SK-N-DZ (cell line): ENCODE measurements at places on chromosomes 11 and 22.

DNA sequence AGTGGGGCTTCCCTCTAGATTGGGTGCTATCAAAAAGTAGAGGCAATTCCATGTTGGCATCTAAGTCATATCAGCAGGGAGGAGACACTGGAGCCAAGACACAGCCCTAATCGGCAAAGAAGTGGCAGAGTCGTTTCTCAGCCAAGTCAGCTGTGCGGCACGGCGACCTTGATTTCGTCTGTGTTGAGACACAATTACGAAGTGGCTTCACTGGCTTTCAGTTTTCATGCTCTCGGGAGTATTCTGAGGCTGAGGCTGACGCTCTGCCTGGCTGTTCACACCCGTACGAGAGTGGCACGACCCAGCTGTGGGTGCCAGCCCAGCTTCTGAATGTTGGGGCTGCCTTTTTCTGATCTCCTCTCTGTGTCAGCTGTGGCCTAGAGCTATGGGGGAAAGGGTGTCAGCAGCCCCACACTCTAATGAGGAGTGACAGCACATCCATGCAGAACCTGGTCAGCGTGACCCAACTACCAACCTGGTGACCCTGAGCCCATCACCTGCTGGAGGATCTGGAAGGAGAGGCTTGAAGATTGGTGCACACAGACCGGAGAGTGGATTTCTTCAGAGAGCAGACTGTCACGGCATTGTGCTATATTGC, 105.7 kb upstream of the TMEM45B start:
- DNase-seq: no peak

GRCh38 chr11:44860346-44860745, 90.3 kb downstream of the TP53I11 start:
- DNase-seq: no peak

DNA sequence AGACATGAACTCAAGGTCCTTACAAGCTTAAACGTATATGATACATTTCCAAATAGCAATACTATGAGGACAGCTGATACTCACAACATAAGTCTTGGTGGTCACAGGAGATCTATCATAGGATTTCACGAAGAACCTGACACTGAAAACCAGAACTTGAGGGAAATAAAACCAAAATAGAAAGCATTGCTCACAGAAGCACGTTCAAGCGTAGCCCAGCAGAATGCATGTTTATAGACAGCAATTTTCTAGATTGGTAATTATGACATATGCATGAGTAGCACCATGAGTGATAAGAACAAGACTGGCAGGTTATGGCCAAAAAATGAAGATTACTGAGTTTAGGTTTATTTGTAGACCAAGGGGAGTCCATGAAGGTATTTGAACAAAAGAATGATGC, 243.5 kb downstream of the ETS1 start:
- DNase-seq: no peak

GRCh38 chr11:121405646-121406045, 46.5 kb upstream of the SORL1 start:
- DNase-seq: no peak

DNA sequence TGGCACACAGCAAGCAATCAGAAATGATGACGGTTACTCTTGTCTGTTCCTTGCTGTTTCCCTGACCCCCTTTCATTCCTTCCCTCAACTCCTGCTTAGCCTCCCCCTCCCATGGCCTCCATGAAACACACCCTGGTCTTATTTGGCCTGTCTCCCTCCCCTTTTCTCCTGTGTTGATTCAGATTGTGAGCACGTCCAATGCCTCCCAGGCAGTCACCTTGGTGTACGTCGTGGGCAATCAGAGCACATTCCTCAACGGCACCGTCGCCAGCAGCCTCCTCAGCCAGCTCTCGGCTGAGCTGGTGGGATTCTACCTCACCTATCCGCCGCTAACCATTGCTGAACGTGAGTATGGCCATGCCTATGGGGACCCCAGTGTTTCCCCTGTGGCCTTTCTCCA, 141.1 kb downstream of the C11orf91 start:
- no peak for DNase-seq

DNA sequence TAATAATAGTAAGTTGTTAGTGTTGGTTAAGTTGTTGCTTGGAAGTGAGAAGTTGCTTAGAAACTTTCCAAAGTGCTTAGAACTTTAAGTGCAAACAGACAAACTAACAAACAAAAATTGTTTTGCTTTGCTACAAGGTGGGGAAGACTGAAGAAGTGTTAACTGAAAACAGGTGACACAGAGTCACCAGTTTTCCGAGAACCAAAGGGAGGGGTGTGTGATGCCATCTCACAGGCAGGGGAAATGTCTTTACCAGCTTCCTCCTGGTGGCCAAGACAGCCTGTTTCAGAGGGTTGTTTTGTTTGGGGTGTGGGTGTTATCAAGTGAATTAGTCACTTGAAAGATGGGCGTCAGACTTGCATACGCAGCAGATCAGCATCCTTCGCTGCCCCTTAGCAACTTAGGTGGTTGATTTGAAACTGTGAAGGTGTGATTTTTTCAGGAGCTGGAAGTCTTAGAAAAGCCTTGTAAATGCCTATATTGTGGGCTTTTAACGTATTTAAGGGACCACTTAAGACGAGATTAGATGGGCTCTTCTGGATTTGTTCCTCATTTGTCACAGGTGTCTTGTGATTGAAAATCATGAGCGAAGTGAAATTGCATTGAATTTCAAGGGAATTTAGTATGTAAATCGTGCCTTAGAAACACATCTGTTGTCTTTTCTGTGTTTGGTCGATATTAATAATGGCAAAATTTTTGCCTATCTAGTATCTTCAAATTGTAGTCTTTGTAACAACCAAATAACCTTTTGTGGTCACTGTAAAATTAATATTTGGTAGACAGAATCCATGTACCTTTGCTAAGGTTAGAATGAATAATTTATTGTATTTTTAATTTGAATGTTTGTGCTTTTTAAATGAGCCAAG, 2.7 kb downstream of the NEAT1 start:
- DNase-seq: peak; percentile 51

- peak; percentile 3 for DNase-seq
Observed at GRCh38 chr11:131668500-131669400, 298.3 kb downstream of the NTM start.

GRCh38 chr22:19407649-19408606, 23.6 kb downstream of the HIRA start:
- DNase-seq: peak; percentile 94

DNA sequence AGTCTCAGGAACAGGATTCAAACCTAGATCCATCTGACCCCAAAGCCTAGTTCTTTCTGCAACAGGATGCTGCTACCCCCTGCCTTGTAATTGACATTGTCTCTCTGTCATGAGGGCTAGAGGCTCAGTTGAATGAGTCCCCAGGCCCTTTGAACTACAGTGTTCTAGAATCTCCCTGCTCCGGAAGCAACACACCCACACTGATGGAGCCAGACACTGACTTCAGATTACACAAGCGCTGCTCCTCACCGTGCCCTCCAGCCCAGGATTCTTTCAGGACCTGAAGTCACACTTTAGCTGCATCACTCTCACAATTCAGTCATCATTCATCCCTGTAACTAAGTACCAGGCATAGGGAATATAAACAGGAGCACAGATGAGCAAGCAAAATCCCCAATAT, 69.6 kb downstream of the RAB30 start:
- no peak for DNase-seq

- DNase-seq: no peak
Observed at GRCh38 chr11:3030289-3031070, 26.7 kb downstream of the CARS1 start.

DNA sequence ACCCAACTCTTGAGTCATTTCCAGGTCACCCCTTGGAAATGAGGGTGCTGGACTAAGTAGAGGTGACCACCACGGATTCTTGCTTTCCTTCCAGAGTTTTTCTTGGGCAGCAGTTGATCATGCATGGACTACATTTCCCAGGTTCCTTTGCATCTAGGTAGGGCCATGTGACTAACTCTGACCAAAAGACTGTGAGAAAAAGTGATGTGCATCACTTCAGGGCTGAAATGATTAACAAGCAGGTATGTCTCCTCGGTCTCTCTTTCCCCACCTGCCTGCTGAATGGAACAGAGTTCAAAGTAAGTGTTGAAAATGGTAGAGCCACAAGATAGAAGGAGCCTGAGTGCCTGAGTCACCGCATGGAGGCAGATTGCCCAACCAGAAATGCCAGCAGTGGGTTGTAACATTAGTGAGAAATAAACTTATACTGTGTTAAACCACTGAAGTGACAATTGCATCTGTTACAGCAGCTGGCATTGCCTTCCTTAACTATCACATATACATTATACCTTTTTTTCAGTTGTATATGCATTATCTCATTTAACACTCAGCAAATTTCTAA, 113.5 kb downstream of the MN1 start:
- no peak for DNase-seq

GRCh38 chr22:43990044-43990443, 34.1 kb upstream of the PARVB start:
- no peak for DNase-seq

GRCh38 chr11:77407613-77408012, 66.3 kb downstream of the PAK1 start:
- peak; percentile 73 for DNase-seq

DNA sequence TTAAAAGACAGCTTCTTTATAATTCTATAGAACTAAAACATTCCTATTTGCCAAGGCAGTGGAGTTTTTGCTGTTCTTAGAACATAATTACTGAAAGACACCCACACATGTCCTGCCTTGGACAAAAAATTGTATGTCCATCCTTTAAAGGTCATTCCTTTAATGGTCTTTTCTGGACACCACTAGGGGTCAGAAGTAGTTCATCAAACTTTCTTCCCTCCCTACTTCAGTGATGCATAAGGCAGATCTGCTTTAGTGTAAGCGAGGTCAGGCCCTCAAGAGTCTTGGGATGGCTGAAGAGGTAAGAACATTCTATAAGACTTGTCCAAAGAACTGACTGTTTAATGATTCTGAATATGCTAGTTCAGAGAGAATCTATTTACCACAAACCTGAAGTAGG, 4.3 kb upstream of the OR51V1 start:
- DNase-seq: peak; percentile 24

DNA sequence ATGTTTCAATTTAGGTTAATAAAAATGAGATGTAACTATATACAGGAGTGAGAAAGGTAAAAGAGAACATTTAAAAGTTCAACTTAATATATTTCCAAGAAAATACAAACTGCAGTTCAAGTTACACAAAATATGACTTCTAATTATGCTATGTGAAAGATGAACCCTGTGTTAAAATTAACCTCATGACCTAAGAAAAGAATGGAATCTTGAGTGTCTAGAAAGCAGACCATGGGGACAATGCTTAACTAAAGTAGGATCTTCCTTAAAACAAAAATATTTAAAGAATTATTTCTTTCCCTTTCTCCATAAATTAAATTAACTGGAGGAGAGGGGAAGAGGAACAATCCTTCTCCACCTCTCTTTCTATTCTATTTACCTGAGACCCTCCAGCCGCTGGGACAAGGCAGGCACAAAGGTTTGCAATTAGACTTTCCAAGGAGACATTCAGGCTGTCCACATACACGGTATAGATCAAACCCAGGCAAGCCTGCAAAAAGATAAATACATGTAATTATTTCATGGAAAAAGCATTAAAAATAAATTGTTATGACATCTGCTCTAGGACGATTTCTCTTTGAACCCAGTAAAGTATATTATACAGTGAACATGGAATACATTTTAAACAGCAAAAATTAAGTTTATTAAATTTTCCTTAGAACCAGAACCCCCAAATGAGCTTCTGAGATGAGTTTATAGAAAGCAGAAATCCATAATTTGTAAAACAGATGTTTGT, 264.5 kb downstream of the SBF2 start:
- peak; percentile 94 for DNase-seq

GRCh38 chr22:16964366-16964765, 43.7 kb downstream of the GAB4 start:
- no peak for DNase-seq

- DNase-seq: no peak
Observed at GRCh38 chr11:69250186-69251056, 43.5 kb upstream of the MYEOV start.

GRCh38 chr22:44276041-44276440, 36.7 kb downstream of the SHISAL1 start:
- no peak for DNase-seq

- DNase-seq: no peak
Observed at GRCh38 chr11:26126741-26127140, 205.2 kb upstream of the ANO3 start.

DNA sequence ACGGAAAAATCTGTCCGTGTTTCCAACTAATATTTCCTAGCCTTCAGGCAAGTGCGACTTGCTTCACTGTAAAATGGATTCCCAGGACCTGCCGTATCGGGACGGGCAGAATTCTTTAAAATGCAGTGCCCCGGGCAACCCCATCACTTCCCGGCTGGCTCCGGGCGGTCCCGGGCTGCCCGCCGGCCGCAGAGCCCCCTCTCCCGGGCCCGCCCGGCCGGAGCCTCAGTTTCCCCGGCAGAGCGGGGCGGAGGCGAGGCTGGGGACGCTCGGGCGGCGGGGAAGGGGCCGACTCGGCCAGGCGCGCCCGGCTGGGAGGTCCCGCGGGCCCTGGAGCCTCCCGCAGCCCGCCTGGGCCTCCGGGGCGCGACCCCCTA, 84.2 kb upstream of the WNT7B start:
- DNase-seq: no peak

DNA sequence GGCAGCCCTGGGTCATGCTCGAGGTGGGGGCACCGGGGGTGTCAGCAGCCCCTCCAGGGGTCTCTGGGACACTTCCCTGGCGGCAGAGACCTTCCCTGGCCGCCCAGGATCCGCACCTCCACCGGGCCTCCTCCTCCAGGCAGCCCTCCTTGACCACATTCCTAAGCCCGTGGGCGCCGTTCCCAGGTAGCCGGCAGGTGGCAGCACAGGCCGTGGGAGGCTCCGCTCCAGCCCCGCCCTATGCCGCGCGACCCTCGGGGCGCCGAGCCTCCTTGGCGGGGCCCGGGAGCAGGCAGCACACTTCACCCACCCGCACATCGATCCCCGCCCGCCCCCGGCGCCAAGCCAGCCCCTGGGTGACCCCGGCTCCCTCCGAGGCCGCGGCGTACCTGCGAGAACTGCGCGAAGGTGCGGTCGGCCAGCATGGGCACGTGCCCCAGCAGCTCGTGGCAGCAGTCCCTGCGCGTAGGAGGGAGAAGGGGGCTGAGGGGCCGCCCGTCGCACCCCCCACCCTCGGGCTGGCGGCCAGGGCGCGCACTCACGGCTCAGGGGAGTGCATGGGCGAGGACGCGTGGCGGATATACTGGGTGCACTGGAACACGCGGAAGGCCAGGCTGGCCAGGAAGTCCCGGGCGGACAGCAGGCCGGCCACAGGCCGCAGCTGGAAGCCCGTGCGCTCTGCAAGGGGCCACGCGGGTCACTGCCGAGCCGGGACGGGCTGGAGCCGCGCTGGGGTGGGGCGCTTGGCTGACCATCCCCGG, 5.3 kb upstream of the INS start:
- DNase-seq: peak; percentile 59

DNA sequence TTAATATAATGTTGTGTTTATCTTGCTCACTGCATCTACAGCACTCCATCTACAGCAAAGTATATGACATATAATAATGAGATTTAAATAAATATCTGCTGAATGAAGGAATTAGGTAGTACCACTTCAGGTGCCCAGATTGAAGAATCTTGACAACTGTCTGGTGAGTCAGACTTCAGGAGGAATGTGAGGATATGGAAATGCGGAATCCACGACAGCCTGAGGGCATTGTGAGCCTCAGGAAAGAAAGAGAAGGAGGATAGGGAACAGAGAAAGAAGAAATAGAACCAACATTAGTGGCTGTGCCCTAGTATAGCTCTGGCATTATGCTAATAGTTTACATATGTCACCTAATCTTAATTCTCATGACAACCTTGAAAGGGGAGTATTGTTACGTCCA, 304.4 kb downstream of the AASDHPPT start:
- no peak for DNase-seq
